ENCODE measurements at places on chromosomes 5 and 9. TPM values are rescaled to one million over a fixed set of nuclear protein-coding genes. Genes with fewer than 3 reads are reported as not detected.

SEPTIN8 gene
- total RNA-seq, result 38.8 TPM

CFAP90 gene
- 0.82 TPM for total RNA-seq

DNA sequence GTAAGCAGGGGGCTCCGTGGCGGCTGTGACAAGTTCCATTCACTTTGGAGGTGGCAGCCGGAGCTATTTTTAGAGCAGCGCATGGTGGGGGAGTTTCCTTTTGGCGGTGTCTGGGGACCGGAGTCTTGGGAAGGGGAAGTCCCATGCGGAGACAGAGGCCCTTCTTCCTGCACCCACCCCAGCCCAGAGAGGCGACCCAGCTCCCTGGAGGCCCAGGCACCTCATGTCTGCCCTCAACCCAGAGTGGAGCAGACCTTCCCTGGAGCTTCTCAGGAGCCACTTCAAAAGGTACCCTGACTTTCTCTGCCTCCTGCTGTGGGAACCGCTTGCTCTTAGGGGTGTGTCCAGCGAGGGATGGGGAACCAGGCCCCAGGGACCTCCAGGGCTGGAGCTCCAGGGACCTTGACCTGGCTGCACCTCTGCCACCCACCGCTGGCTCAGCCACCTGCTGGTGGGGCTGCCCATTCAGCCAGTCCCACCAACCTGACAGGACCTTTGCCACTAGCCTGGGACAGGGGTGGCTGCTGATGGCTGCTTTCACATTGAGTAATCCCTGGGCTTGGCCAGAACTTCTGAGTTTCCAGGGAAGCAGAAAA lies 34.1 kb downstream of the NEK6 start:
- no peaks in the 10 kb centered on the region for H3K27me3 ChIP-seq
- H3K27ac ChIP-seq, result no peak overlapping the region
- H3K4me3 ChIP-seq, result no peak overlapping the region
- DNase-seq, result peak; percentile 60
- H3K36me3 ChIP-seq, result no peaks in the 10 kb centered on the region
- peaks cover 92% of the 10 kb centered on the region for H3K4me1 ChIP-seq

GRCh38 chr5:100799166-100799565 lies 103.9 kb downstream of the ST8SIA4 start:
- no peak overlapping the region for H3K4me3 ChIP-seq
- no peaks in the 10 kb centered on the region for H3K27me3 ChIP-seq
- no peak overlapping the region for H3K27ac ChIP-seq
- DNase-seq, result no peak
- H3K36me3 ChIP-seq, result no peaks in the 10 kb centered on the region

GRCh38 chr9:135248111-135248510 lies 160.6 kb downstream of the OLFM1 start:
- H3K4me3 ChIP-seq, result no peak overlapping the region
- no peak for DNase-seq
- no peaks in the 10 kb centered on the region for H3K36me3 ChIP-seq
- H3K4me1 ChIP-seq, result no peaks in the 10 kb centered on the region

SLC6A3 gene
- total RNA-seq, result 4.3 TPM

DNA sequence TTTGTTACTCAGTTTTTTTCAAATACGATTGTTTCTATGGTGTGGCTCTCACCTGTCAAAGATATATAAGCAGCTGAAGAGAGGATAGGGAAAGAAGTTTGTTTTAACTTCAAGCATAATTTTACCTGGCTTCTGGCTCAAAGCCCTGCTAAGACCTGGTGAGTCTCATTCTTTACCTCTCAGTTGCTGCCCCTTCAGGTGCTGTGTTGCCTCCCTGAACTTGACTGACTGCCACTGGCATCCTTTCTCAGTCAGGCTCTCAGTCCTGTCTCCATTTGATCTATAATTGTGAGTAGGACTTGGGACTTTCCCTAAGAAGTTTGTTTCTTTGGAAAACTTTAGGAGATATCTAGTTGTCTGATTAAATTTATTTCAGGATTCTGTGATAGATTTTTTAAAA lies 249.6 kb downstream of the IZUMO3 start:
- no peak overlapping the region for H3K4me3 ChIP-seq
- no peaks in the 10 kb centered on the region for H3K27me3 ChIP-seq
- no peaks in the 10 kb centered on the region for H3K36me3 ChIP-seq
- no peaks in the 10 kb centered on the region for H3K4me1 ChIP-seq
- DNase-seq, result no peak
- H3K27ac ChIP-seq, result no peak overlapping the region

IL7R gene
- total RNA-seq, result 144 TPM

- H3K27ac ChIP-seq, result no peak overlapping the region
- DNase-seq, result no peak
- no peaks in the 10 kb centered on the region for H3K4me1 ChIP-seq
- H3K27me3 ChIP-seq, result no peaks in the 10 kb centered on the region
These were observed 156.2 kb upstream of the SLC44A1 start for GRCh38 chr9:105087910-105088898.

GRCh38 chr9:129671065-129671464 lies 5.6 kb downstream of the PRRX2 start:
- DNase-seq, result no peak
- H3K4me1 ChIP-seq, result peaks cover 4% of the 10 kb centered on the region
- no peak overlapping the region for H3K27ac ChIP-seq
- H3K27me3 ChIP-seq, result peaks cover 10% of the 10 kb centered on the region
- H3K36me3 ChIP-seq, result no peaks in the 10 kb centered on the region

TTC39B gene
- total RNA-seq, result 23.2 TPM

GNE gene
- total RNA-seq, result 15.7 TPM

- H3K27ac ChIP-seq, result peak overlapping the region; percentile 31
- H3K27me3 ChIP-seq, result no peaks in the 10 kb centered on the region
- H3K4me1 ChIP-seq, result peaks cover 40% of the 10 kb centered on the region
- DNase-seq, result no peak
These were observed 59.5 kb downstream of the PIK3R1 start for GRCh38 chr5:68274847-68275651.
